SIG-M5 (cell line): ENCODE measurements at places on chromosomes 6 and 20.

GRCh38 chr20:39968495-39968894, 720.5 kb downstream of the MAFB start:
- no peak for DNase-seq

DNA sequence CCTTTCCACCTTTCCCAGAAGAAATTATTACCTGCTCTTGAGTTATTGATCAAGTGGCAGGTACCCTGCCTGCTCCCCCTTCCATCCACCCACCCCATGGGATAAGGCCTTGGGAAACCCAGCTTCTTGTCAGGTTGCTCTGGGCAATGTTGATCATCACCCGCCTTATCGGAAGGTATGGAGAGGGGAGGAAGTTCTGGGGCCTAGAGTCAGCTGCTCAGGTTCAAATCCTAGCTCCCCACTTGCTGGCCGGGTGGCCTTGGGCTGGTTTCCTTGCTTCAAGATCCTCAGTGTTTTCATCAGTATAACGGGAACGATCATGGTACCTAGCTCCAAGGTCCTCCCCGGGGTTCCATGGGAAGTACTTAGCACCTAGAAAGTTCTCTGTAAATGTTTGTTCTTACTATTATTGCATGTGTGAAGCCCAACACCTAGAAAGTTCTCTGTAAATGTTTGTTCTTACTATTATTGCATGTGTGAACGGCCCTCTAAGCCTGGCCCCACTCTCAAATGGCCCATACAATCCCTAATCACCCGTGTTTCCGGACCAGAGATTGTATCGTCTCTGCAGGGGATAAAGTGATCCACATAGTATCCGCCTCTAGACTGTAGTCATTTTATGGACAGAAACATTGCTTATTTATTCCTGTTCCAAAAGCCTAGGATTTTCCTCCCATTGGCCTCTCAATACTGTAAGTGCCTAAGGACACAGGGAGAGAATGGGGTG, 1.1 kb upstream of the PREX1 start:
- DNase-seq = no peak

DNA sequence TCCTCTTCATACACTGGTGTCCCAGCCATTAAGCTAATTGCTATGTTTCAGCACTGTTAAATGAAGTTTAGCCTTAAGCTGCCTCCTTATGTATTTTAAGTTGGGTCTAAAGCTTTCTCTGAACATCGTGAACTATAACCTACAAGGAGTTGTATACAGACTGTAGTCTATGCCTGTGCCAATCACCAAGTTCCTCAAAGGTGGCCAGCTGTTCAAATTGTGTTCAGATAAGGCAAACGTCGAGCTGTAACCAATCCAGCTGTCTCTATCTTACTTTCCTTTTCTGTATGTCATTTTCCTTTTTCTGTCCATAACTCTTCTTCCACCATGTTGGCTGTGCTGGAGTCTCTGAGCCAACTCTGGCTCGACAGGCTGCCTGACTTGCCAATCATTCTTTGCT, 199.6 kb downstream of the OGFRL1 start:
- no peak for DNase-seq

GRCh38 chr6:28537509-28538140, 11.9 kb downstream of the GPX5 start:
- no peak for DNase-seq

- DNase-seq = no peak
Observed at GRCh38 chr20:44035924-44036323, 121.3 kb downstream of the TOX2 start.

DNA sequence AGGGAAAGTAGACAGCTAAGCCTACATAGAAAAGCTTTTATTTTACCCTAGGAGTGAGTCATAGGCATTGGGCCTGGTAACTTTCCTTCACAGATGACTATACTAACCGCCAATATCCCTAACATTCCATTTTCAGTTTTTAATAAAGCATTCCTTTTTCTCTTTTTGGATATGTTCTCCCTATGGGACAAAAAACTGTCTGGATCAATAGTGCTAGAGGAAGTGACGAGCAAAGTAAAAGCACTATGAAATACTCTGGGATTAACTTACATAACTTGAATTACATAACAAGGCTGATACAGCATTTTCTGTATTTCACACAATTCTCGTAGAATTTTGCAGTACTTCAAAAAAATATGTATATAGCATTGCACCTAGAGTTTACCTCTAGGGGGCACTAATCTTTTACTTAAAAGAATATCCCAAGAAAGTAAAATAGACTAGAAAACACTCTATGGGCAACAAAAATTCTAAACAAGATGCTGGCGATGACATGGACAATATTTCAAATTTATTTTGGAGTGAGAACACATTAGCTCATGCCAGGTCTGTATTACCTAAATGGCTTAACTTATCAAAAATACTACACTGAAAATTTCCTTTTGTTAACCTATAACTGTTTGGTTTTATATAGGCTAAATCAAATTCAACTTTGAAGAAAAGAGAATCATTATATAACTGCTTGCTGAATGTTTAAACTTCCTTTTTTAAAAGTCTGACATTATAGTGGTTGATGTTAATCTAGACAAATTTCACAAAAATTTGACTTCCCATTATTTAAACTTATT, 66.3 kb upstream of the DST start:
- no peak for DNase-seq

GRCh38 chr6:161890133-161890831, 616.4 kb upstream of the AGPAT4 start:
- DNase-seq = no peak

- no peak for DNase-seq
Observed at GRCh38 chr20:14727485-14728150, 390.2 kb upstream of the FLRT3 start.

- DNase-seq = no peak
Observed at GRCh38 chr6:143457563-143458359, 7.2 kb downstream of the PEX3 start.

GRCh38 chr20:59006864-59007664, at the start of gene CTSZ:
Gene CTSZ, minus strand, starts transcription at chr20:59007254. Its CDS starts 126 bp downstream, at chr20:59007128.
- no peak for DNase-seq

DNA sequence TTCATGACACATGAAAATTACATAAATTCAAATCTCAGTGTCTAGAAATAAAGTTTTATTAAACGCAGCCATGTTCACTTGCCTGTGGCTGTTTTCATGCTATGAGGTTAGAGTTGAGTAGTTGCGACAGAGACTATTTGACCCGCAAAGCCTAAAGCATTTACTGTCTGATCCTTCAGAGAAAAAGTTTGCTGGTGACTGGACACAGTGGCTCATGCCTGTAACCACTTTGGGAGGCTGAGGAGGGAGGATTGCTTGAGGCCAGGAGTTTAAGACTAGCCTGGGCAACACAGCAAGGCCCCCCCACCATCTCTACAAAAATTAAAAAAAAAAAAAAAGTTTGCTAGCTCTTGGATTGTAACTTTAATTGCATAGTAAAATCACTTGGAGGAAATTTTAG, 9.2 kb downstream of the SMIM28 start:
- no peak for DNase-seq

DNA sequence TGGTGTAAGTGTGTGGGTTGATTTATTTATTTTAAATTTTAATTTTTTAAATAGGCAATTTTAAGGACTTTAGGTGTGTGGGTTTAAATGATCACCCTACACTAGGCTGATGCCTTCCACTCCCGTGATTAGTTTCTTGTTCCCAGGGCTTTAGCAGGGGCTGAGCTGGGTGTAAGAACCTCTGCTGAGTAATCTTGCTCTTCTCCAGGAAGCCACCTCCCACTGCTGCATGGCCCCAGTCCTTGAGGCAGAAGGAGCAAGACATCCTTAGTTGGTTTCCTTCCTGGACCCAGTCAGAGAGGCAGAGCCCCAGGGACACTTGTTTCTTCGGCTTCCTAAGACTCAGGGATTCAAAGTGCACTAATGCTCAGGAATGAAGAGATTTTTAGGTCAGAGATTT, 19.8 kb upstream of the CDC5L start:
- no peak for DNase-seq

DNA sequence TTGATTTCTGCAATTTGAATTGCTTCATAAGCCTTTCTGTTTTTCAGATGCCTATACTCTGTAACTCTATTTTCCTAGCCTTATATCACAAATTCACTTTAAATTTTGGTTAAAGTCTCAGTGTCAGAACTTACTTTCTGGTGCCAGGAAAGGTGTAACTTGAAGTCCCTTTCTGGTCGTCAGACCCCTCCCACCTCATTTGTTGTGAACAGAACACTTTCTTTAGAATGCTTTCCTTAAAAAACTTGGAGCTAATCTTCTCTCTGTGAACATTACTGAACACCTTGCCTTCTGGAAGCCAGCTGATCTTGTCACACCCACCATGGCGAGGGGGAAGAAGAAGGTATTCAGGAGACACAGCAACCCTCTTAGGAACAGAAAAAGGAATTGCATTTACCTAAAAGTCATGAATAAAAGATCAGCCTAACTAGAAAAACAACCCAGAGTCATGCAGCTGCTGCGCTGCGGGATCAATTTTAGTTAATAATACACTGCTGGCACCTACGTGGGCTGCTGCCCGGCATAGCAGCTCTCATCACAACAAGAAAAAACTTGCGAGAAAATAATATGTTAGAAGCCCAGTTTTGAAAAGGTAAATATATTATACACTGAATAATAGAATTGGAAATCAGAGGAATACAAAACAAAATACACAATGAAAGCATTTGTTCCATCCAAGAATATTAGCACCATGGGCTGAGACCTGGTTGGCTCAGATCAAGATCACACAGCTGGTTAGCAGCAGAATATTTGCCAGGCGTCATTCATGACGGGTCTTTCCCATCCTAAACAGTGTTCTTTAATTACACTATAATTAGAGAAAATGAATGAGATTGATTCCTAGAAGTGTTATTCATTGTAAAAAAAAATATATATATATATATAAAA, 5.8 kb upstream of the FAM217A start:
- DNase-seq = no peak

- DNase-seq = no peak
Observed at GRCh38 chr6:52138284-52138683, 47.9 kb upstream of the IL17A start.

DNA sequence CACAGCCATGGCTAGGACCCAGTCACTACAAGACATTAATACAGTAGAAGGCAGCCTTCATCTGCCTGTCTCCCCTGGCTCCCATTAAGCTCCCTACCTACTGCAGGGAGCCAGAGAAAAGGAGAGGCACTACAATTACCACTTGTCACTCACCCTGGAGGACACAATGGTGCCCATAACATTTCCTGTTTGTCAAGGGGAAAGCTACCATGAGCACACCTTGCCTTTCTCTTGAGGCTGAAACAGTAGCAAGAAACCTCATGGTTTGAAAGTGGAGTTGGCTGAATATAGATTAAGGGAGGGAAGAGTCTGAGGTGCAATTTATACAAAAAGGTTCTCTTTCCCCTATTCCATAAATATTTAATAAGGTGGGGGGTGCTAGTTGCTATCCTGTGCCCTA, 27.9 kb downstream of the STK38 start:
- DNase-seq = no peak

- DNase-seq = no peak
Observed at GRCh38 chr6:146316175-146316495, 227.5 kb upstream of the RAB32 start.

DNA sequence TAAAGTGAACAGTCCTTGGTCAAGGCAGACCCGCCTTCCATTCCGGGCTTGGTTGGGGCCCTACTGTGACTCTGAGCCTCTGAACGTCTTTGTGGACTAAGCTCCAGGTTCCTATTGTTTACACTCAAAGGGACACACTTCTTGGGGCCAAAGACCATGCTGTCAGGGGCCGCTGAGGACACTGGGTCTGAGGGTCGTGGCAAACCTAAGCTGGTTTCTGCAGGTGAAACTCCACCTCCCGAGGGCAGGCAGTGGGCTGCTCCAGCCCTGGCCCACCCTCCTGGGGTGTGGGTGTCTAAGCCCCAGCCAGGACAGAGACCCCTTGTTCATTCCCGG, 43.1 kb downstream of the DSTN start:
- no peak for DNase-seq

DNA sequence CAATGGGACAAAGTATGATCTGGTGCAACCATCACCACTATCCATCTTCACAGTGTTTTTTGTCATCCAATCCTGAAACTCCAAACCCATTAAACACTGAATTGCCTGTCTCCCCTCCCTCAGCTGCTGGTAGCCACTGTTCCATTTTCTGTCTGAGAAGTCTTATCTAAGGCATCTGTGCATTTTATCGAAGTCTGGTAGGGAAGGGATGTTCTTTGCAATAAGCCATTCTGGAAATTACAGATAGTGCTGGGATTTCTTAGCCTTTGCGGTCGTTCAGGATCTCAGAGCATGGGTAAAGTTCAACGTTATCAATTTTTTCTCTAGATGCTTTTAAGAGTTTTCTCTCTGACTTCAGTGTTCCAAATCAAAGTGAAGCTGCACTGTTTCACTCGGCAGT, 24.1 kb downstream of the KIF25 start:
- DNase-seq = no peak

DNA sequence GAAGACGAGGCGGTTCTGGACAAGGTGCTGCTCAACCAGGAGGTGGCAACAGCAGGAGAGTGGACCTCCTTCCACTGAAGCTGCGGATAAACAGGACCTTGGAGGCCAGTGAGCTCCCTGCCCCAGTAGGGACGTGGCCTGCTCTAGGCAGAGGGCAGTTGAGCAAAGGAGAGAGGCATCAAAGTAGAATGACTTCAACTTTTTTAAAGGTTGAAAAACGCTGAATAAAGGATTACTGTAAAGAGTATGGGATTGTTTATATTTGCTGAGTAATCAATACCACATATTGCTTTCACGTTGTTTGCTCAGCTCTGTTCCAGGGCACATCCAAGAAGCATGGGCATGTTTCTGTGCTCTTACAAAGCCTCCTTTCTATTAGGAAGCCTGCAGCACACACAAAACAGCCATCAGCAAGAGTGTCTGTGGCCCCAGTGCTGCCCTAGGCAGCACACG, 48.1 kb downstream of the ERMARD start:
- no peak for DNase-seq

DNA sequence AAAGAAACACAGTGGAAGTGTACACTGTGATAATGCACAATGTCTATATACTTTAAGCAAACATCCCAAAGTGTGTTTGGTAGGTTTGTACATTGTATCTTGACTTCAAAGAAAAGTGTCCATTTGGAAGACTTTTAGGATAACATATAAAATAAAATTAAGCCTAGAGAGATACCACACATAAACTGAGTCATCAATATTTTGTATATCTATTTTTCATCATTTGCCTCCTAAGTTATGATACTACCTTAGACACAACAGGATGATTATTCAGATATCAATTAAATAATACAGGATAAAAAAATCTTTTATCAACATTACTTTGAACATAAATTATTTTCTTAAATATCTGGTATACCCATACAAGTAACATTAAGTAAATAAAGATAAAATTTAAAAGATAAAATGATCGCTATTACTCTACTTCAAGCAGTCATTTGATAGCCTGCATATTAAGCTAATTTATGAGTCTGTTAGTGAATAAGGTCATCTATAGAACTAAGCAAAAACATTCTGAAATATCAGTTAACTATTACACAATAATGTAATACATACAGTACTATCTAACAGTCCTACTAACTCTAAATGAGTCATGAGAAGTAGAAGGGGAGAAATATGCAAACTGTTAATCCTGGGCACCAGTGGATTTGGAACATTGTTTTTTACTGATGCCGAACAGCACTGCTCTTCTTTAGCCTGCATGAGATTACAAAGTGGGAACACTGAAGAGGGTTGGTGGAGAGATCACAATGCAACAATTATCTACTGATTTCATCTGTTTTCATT, 158.4 kb upstream of the SIM1 start:
- DNase-seq = no peak

- DNase-seq = no peak
Observed at GRCh38 chr6:150894935-150895552, 29.5 kb downstream of the MTHFD1L start.

- DNase-seq = no peak
Observed at GRCh38 chr6:135941275-135942025, 89.9 kb downstream of the PDE7B start.

- no peak for DNase-seq
Observed at GRCh38 chr6:126054802-126055201, 68.5 kb downstream of the TRMT11 start.
